ENCODE measurements at places on chromosomes 6 and 20.

GRCh38 chr6:156852858-156853216 is 75.7 kb downstream of the ARID1B start:
- DNase-seq, result no peak

DNA sequence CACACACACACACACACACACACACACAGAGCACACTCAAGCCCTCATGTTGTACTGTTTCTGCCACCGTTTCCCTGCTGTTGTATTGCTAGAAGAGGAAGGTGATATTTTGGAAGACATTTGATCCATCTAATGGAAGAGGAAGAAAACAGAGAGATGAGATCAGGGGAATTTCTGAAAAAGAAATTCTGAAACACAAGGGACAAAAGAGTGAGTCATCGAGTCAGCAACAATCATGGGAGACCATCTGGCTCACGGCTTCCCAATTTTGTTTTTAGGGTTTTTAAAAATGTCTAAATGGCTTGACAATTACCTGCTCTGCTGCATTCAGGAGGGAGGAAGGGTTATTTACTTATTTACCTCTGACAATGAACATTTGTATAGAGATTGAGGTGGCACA is 22.0 kb downstream of the SOX4 start:
- peak; percentile 90 for DNase-seq

DNA sequence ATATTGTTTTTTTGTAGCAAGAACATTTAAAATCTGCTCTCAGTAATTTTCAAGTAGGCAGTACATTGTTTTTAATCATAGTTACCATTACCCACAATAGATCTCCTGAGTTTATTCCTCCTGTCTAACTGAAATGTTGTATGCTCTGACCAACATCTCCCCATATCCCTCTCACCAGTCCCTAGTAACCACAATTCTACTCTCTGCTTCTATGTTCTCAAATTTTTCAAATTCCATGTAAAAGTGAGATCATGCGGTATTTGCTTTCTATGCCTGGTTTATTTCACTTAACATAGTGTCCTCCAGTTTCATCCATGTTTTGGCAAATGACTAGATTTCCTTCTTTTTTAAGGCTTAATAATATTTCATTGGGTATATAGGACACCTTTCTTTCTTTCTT is 300.5 kb downstream of the KCNQ5 start:
- no peak for DNase-seq

DNA sequence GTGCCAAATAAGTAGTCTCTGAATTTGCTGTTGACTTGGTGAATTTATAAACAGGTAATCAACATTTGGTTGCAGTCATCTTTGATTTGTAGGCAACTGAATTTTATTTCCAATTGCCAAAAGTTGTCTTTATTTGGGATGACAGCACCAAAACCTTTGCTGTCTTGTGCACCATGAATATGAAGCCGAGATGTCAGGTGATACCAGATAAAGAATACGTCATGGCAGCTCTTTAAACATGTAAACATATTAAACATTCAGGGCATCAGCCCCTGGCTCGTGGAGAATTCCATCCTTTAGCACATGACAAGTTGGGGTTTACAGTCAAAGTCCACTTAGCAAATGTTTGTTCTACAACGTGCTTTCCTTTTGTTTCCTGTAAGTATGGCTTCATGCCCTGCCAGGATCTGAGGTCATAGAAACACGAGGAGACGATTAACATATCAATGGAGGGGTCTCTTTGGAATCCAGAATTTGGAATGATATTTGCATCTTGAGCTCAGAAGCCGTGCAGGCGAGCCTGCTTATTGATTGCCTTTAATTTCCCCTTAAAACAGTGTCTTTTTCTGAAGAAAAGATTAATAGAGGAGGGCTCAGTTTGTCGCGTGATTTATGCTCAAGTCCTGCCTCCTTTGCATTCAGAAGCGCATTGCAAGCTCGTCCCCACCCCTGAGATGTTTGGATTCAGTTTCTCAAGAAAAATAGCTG is 170.2 kb upstream of the ZNF217 start:
- no peak for DNase-seq
